Sciatic nerve (tissue), 2 donors: ENCODE measurements at places on chromosomes 7 and 10. TPM values are rescaled to one million over a fixed set of nuclear protein-coding genes. Genes with fewer than 3 reads are reported as not detected.

DNA sequence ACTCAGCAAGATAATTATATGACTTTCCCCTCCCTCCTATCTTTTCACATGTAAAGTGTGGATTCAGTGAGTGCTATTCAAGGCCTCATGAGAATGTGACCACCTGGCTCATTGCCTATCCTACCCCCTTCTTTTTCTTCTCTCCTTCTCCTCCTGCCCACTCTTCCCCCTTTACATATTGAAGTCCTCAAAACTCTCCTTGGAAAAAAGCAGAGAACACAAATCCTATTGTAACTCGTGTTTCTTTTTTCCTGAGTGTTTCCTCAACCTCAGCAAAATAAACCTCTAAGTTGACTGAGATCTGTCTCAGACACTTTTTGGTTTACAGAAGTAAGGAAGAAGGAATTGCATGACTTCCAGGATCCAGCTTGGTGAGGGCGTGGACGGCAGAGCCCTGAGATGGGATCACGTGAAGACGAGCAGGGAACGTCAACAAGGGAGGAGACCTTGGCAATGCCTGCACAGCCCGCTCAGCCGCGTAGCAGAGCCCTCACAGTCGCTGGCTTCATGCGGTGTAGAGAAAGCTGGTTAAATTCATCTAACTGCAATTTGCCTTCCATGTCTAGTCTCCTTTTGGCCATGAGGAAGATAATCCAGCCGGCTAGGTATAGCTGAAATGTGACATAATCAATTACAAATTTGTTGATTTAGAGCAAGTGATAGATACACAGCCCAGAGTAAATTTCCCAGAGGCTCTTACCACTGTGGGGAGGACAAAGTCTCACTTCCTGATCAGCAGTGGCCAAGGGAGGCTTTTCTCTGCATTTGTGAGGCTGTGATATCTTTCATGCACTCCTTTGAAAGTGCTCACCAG, 75.7 kb downstream of the LYZL2 start:
- peak; percentile 84 for DNase-seq

DNA sequence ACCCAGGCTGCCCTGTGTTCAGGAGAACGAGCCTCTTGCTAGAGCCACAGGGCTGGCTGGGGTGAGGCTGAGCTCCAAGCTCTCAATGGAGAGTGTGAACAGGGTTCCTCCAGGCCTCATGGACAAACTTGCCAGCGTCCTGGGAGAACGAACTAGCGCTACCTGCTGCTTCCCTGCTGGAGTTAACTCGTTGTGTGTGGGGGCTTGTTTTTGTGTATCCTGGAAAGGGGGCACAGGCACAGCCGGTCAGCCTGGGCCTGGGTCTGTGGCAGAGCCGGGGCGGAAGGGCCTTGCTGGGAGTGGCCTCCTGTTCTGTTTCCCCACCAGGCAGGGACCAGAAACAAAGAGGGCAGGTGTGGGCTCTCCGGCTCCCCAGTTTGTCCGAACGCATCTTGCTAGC, 259.2 kb downstream of the DNAJB6 start:
- DNase-seq, result no peak

DNA sequence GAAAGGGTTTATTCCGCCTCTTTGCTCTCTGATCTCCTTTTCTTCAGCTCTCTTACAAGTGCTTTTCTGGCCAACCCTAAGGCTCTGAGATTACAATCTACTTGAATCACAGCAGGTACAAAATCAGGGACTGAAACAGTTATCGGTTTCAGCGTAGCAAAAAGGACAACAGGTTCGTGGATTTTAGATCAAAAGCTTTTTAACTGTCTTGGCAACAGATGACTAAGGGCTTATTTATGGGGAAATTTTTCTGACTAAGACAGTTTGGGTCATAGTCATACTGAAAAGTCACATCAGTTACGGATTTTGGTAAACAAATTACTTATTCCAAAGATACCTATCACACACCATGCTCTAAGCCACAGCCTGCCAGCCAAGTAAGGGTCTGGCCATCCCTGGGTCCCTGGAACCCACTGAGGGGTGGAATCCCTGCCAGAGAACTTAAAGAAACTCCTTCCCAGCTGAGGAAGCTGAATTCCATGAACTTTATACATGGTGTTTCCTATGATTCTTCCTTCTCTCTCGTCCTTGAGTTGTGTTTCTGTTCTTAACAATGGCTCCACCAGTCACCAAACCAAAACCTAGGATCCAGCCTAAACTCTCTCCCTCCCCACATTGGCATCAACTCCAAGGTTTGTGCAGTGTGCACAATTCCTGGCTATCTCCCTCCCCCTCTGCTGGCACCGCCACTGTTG, 169.3 kb downstream of the FAM107B start:
- DNase-seq, result no peak

DNA sequence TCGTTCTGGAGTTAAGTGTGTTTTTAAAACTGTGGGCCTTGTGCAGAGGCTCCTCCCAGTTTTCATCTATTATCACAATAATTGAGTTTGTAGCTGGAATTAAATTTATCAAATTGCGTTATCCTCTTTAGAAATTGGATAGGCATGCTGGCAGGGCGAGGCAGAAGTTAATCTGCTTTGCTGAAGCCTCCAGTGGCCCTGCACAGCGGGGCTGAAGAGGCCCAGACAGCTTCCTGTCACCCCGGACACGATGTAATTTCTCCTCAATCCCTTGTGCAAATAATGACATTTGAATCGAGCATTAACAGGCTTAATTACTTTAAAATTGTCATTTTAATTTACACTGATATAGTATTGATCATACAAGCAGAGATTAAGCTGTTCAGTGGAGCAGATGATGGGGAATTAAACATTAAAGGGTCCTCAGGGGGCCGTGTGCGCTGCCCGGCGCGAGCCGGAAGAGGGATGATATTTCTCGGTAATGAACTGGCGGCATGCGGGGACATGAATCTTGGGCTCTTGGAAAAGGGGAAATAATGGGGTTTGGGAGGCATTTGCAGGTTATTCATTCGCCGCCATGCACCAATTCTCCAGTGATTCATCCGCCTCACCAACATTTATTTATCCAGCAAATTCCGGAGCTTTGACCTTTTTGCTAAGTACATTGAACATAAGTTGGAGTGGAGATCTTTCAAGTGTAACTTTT, 118.5 kb downstream of the NKX6-2 start:
- DNase-seq, result no peak

- no peak for DNase-seq
These were observed 98.6 kb downstream of the GRK5 start for GRCh38 chr10:119305860-119306513.

GRCh38 chr10:112775892-112776674, 174.0 kb upstream of the TCF7L2 start:
- DNase-seq, result no peak

- no peak for DNase-seq
These were observed 71.5 kb downstream of the XPNPEP1 start for GRCh38 chr10:109851616-109852474.

Gene SPDYE1
- total RNA-seq, result not detected

Gene MCM10
- total RNA-seq, result 0.45 TPM
